ENCODE measurements at places on chromosomes 2 and 18.

- no peak for DNase-seq
Observed at GRCh38 chr18:79531926-79532312, 136.2 kb downstream of the NFATC1 start.

GRCh38 chr18:63240531-63241316 is 78.8 kb downstream of the BCL2 start:
- no peak for DNase-seq

- no peak for DNase-seq
Observed at GRCh38 chr2:191835539-191836350, 11.1 kb downstream of the CAVIN2 start.

- no peak for DNase-seq
Observed at GRCh38 chr2:196592911-196593881, 46.3 kb upstream of the CCDC150 start.

- DNase-seq = no peak
Observed at GRCh38 chr2:8607606-8608005, 74.2 kb upstream of the ID2 start.

DNA sequence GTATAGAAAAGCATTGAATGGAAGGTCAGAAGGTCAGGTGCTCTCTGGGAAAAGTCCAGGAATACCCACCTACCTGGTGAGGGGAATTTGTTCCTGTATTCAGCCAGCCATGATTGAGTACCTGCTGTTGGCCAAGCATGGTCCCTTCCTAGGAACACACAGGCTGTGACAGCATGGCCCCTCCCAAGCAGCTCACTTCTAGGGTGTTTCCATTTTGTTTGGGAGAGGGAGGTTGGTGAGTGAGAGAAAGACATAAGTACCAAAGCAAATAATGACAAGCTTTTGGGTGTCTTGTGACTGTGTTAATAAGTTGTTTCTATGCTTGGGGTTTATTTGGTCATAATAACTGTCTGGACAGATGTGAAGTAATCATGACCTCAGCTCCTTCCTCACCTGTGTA is 46.3 kb downstream of the CABLES1 start:
- no peak for DNase-seq

DNA sequence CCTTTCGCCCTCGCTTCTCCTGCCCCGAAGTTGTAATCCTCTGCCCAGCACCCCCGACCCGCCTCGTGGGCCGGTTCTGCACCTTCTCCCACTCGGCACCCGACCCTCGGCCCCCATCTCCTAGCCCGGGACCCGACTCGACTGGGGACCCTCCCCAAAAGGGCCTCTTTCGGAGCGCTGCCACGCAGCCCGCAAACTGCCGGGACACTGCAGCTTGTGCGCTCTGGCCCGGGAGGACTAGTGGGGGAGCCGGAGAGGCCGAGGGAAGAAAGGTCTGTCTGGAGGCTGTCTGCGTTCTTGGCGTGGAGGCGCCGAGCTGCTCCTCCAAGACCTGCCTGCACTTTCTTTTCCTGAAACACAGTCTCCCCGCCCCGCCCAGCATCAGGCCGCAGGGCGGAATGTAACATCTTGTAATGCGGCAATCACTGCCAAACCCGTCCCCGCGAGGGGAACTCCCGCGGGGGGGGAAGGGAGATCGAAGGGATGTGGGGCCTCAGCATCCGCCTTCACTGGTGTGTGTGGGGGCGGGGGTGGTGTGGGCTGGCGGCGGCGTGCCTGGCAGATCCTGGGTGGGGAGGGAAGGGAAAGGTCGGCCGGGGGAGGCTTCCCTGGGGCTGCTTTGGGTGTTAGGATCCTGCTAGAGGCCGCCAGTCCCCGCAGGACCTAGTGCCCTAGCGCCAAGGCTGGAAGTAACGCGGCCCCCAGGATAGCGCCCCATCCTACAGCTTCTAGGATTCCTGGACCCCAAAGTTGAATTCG is 7.4 kb downstream of the DLX2 start:
- DNase-seq = peak; percentile 67

DNA sequence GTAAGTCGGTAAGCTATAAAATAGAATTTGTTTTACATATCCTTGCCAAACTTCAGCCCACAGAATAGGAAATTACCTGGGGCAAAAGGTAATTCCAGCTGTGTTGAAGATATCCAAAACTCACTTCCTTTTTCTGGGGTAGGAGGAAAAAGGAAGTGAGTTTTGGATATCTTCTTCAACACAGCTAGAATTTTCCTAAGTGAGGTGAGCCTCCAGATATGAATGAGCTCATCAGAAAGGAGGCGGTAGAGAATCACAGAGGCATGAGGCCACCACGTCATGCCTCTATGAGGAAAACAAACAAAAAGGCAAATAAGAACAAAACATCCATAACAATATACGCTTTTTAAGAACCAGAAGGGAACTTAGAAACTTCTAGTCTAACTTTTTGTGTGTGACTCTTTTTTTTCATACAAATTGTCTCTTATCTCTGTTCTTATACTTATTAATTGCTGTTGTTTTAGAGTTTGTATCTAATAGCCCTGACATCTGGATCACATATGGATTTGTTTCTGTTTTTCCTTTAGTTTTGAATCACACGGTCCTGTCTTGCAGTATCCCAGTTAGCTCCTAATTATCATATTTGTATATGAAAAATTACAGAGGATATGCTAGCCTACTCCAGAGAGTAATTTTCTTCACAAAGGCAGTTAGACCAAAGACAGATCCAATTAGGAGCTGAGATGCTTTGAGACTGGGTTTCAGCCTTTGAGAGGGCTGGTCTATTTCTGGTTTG is 104.5 kb downstream of the RBM43 start:
- no peak for DNase-seq

- no peak for DNase-seq
Observed at GRCh38 chr18:49648326-49648725, 86.5 kb downstream of the LIPG start.

- DNase-seq = no peak
Observed at GRCh38 chr2:197191177-197191939, 119.2 kb downstream of the ANKRD44 start.

GRCh38 chr2:10222-10875 is 36.0 kb downstream of the FAM110C start:
- no peak for DNase-seq

DNA sequence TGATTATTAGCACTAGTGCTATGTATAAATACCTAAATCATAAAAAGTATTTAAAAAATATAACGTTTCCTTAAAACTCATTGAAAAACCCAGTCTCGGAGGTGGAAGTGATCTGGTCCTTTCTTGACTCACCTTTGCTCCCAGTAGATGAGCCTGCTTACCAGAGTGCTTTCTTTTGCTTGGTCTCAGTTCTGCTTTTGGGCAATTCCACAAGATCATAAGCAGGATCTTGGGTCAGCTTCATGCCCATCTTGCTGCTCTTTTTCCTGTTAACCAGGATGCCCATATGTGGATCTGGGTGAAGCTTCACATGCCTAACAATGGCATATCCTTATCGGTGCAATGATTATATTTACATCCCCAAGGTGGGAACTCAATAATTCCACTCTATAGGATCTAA is 332.1 kb upstream of the FAM98A start:
- no peak for DNase-seq

GRCh38 chr2:37880551-37880950 is 44.5 kb upstream of the RMDN2 start:
- DNase-seq = no peak

GRCh38 chr2:166031054-166031453 is 77.5 kb upstream of the TTC21B start:
- DNase-seq = no peak

DNA sequence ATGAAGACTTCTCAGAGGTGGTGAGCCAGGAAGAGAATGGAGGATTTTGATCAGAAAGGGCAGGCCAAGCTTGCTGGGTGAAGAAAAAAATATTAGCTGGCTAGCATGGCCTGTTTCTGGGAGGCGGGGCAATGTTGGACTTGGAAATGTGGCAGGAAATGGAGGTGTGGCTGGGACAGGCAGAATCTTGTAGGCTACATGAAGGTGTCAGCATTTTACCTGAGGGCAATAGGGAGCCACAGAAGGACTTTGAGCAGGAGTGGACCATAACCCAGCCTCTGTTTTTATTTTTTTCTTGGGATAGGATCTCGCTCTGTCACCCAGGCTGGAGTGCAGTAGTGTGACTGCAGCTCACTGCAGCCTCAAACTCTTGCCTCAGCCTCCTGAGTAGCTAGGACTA is 31.7 kb downstream of the EMX1 start:
- DNase-seq = no peak

- no peak for DNase-seq
Observed at GRCh38 chr18:63043516-63043915, 276.1 kb downstream of the BCL2 start.

GRCh38 chr2:106095478-106096298 is 98.4 kb downstream of the UXS1 start:
- no peak for DNase-seq

DNA sequence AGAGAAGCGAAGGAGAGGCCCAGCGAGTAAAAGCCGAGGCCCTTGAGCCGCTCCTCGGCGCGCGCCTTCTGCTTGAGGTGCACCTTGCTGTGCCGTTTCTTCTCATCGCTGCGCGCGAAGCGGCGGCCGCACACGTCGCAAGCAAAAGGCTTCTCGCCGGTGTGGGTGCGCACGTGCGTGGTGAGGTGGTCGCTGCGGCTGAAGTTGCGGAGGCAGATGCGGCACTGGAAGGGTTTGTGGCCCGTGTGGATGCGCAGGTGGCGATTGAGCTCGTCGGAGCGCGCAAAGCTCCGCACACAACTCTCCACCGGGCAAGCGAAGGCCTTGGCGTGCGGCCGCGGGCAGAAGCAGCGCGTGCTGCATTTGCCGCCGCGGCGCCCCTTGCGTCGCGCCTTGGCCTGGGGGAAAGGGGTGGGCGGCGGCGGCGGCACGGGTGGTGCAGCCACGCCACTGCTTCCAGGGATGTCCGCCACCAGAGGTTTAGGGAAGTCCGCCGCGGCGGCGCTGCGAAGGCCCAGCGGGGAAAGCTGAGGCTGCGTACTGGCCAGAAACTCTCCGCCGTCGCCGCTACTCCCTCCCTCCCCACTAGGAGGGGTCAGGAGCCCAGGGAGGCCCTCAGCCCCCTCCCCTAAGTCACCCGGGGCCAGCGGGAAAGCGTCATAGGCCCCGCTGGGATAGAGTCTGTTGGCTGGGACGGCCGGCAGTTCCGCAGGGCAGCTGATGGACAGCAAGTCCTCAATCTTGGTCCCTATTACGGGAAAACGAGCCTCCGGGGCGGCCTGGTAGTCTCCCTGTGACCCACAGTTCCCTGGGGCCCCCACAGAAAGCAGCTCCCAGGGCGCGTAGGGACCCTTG is 1.7 kb downstream of the EGR4 start:
- no peak for DNase-seq

DNA sequence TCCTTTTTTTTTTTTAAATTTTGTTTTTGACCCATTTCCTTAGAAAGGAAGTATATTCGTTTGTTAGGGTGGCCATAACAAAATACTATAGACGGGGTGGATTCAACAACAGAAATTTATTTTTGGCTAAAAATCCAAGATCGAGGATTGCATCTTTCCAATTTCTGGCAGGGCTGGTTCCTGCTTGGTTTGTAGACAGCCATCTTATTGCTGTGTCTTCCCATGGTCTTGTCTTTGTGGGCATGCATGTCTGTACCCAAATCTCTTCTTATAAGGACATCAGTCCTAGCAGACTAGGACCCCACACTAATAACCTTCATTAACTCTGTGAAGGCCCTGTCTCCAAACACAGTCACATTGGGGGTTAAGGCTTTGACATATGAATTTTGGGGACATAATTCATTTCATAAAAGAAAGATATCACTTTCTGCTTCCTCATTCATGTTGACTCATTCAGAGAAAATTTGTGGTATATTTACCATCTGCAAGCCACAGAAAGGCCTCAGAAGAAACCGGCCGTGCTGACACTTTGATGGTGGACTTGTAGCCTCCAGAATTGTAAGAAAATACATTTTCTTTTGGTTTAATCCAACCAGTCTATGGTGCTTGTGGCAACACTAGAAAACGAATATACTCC is 262.1 kb downstream of the LPIN1 start:
- DNase-seq = no peak

GRCh38 chr18:65336411-65336810 is 414.4 kb upstream of the CDH7 start:
- DNase-seq = no peak

DNA sequence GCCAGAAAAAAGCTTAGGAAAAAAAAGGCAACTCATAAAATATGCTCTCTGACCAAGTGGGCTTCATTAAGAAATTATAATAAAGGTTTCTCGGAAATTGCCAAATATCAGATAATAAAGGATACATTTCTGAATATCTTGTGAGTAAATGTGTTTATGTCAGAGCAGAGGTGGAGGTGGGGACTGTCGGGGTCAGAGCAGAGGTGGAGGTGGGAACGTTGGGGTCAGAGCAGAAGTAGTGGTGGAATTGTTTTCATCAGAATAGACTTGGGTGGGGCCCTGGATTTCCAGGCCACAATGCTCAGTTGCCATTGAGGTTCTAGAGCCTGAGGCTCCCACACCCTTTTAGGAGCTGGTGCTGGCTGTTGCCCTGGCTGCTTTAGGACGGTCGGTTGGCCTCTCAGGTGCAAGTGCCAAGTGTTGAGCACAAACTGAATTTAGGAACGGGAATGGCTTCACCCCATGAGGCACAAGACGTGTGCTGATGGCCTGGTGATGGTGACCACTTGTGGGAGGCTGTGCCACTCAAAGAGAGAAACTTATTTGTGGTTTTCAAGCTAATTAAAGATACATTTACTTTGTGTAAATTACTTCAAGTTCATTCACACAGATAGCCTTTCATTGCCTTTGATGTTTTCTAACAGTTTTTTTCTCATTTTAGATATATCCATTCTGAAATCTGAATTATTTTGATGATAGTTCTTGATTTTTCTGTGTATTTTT is 131.5 kb downstream of the ATP9B start:
- no peak for DNase-seq

DNA sequence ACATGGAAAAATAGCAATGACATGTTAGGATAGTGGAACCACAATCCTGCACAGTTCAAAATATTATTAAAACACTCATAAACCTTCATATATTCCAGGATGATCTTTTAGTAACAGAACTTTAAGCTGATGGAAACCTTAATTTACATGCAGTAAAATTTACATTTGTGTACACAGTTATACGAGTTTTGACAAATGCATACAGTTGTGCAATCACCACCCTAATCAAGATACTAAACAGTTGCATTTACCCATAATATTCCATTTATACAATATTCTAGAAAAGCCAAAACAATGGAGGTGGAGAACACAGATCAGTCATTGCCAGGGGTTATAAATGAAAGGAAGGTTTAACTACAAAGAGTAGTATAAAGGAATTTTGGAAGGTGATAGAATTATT is 117.6 kb downstream of the EXOC6B start:
- no peak for DNase-seq

- DNase-seq = no peak
Observed at GRCh38 chr2:146437712-146438111, 1407.1 kb upstream of the ACVR2A start.

GRCh38 chr2:209763106-209763505 is 8.5 kb upstream of the UNC80 start:
- no peak for DNase-seq
